ENCODE measurements at places on chromosomes 12 and 14.

GRCh38 chr14:90773705-90774104 lies 42.5 kb downstream of the TTC7B start:
- no peak for DNase-seq

DNA sequence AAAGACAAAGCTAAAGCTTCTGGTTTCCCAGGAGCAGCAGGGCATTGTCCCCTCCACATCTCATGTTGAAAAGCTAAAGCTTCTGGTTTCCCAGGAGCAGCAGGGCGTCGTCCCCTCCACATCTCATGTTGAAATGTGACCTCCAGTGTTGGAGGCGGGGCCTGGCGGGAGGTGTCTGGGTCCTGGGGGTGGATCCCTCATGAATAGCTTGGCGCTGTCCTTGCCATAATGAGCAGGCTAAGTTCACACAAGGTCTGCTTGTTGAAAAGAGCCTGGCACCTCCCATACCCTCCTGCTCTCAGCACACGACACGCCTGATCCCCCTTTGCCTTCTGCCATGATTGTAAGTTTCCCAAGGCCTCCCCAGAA lies 123.7 kb downstream of the PIWIL1 start:
- no peak for DNase-seq

- no peak for DNase-seq
These were observed 688 bp upstream of the NECAP1 start for GRCh38 chr12:8081251-8081920.

DNA sequence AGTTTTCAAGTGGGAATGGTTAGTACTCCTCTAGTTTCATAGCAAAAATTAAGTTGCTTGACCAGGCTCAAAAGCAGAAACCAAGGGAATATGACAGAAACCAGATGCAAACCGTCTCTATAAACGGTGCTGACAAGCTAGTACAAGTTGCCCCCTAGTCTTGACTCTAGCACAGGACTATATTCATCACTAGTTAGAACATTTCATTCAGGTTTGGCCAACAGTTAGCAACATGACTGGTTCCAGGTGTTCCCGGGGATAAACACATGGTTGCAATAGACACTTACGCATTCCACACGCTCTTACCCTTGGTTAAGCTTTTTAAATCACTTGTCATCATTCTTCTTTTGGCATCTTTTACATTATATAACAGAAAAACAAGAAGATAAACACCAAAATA lies 103.6 kb downstream of the SCFD1 start:
- DNase-seq: no peak

DNA sequence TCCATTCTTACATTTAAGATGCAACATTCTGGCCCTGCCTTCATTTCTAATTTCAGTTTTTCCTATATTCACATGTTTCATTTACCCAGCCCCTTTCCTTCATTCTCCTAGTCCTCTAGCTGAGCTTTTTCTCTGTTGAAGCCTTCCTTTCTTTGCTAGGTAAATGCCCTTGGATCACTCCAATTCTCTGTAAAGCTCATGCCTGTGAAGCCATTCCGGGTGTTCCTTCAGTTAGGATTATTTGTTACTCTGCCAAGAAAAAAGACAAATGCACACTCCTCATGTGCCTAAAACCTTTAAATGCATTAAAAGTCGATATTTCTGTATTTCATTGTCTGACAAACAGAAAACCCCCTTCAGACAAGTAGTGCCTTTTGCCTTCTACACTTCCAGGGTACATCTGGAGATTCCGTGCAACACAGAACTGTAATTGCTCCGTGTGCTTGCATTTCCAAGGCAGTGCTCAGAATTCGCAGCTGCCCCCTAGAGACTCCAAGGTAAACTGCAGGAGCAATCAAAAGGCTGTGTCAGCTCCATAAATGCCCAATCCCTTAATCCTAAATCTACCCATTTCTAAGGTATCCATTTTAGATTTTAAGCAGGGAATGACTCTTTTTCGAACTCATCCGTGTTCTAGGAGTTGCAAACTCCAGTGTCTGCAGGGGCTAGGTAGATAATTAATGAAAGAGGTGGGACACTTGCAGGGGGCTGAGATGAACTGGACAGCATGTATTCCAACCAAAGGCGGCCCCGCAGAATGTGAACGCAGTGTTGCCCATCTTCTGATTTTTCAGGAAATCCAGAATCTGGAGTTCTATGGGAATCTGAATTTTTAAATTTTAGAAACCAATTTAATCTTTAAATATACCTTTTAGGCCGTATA lies 320.2 kb downstream of the GRIN2B start:
- DNase-seq: no peak

DNA sequence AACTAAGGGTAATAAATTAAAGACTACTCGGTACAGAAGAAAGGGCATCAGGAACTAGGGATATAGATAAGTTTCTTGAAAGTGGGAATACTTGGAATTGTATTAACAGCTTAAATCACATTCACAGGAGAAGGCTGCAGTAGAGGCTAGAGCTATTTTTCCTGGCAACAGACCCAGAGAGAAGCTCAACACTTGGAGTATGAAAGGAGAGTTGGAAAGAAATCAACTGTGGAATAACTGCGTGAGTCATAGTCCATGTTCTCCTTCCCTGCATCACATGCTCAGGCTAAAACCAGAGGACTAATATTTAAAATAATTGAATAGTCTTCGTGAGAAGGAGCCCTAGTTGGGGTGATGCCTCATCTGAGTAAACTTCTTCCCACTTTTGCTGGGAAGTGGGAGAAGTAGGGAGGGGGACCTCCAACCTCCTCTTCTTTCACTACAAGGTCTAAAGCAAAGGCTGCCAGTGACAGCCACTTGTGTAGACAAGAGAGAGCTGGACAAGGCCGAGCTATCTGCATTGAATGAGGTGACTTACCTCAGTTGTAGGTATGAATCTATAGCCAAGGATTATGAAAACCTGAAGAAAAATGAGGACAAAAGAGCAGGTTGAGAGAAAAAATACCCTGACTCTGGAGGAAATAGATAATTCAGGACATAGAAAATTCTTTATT lies 32.7 kb downstream of the DYRK2 start:
- DNase-seq: no peak

- DNase-seq: no peak
These were observed 105.0 kb downstream of the SNAPC1 start for GRCh38 chr14:61866932-61867920.

DNA sequence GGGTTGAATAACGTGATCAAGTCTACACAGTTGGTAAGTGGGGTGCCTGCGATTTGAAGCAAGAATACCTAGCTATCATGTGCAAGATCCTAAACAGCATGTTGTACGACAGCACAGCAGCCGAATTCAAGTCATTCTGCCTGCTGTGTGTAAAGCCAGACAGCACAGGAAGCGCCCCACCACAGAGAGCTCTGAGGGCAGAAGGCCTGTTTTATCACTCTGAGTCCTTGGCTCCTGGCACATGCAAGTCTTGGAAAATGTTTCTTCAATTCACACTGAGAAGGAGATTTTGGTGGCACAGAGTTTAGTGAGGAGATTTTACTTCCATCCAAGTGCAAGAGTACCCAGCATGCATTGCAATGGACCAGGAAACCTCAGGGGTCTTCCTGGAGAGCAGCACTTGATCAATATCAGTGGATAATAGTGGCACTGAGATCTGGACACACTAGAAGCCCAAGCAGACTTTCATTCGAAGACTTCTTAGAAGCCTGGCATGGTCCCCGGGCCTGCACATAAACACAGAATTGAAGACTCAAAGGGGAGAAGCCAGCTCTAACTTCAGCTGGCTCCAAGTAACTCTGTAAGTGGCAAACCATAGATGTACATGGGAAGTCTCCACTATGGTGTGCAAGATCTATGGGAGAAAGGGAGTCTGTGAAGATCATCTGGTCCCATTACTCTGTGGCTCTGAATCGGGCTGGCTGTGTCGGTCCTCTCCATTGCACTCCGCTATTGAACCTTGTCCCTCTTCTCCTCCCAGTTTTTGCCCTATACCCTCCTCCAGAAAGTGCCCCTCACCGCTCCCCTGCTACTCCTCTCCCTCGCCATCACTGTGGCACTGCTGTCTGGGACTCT lies 1.5 kb upstream of the KRT1 start:
- DNase-seq: no peak

DNA sequence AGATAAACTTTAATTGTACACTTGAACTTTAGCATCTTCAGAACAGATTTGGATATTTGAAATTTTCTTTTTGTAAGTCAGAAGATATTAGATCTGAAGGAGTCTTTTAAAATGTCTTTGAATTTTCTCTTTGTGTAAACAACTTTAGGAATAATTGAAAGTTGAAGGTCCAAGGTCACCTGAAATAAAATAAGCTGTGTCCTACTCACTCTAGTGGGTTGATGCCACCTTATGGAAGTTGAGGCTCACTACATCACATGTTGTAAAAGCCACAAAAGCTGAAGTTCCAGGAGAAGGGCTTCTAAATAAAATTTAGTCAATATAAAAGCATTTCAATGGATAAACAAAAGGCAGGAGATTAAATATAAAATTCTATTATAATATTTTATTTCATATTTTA lies 122.0 kb upstream of the ATXN7L3B start:
- DNase-seq: no peak

GRCh38 chr14:55556929-55557623 lies 22.9 kb upstream of the KTN1 start:
- no peak for DNase-seq

GRCh38 chr12:132169376-132169775 lies 25.1 kb downstream of the NOC4L start:
- peak; percentile 54 for DNase-seq

DNA sequence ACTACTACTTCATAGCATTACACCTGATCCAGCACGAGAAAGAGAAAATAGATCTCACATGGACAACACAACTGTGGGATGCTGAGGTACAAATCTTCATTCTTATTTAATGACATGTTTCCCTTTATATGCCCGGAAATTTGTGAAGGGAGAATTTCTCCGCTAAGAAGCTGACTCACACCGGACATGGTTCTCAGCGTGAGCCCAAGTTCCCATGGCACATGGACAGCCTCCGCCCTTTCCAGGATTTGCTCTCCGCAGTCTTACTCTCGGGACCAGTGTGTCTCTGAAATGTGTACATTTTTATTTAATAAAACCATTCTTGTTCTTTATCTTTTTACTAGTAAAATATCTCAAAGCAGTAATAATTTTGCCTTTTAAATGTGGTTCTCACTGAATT lies 1154.8 kb downstream of the TMEM121 start:
- DNase-seq: no peak

DNA sequence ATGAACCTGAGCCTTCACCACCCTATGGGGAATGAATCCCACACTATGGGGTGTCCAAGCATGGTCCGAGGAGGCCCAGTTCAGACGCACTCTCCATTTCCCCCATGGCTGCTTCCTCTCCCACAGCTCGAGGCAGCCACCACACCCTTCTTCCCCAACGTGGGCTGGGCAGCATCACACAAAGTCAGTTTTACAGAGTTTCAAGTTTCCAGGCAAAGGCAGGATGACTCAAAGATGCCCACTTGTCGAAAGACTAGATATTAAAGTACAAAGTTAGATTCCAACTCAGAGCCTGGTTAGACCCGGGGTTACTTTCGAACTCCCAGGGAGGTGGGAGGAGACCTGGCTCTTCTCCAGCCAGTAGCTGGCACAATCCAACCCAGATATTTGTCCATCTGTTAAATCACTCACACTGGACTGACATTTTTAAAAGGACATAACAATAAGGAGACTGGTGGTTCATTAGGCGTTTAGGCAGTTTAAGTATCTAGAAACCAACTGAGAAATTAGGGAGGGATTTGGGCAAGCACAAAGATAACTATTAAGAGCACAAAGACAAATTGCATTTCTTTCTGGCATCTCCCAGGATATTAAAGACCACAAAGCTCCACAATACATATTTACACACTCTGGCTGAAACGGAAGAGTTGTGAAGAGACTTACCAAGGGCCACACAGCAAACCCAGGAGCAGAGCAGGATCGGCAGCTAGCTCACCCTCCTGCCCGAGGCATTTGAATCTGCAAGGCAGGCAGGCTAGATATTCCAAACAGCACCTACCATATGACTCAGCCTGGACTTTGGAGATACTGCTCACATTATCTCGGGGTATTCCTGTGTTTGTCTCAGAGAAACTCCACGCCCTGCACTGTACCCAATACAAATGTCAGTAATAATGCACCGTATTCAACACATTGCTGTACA lies 34.8 kb downstream of the TMCC3 start:
- DNase-seq: no peak

DNA sequence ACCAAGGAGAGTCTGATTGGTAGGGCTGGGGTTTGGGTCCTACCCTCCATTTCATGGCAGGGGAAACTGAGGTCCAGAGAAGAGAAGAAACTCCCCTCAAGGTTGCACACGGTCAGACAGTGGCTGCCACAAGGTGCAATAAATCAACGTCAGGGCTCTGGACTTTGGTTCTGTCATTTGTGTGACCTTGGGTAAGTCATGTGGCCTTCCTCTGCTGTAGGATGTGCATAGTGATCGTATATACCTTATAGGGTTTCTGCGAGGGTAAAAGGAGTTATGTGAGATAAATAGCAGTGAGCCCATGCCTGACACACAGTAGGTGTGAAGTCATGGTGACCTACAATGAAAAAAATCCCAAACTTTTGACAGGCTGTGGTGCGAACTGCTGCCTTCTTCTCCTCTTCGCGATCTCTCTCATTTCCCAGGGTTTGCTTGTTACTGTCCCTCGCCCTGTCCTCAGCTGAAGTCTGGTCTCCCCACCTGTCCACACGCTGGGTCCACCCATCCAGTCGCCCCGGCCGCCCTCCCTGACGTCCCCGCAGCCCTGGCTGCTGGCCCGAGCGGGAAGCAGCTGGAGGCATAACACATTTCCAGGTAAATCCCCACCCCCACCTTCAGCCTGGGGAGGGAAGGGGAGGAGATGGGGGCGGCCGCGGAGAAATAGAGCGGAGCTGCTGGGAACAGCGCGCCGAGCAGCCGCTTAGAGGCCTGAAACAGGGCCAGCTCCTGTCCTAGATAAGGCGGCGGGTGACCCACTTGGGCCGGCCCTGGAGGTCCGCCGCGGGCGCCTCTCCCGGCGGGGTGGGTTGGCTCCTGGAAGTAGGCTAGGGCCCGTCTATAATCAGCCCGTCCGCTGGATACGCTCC lies 1.8 kb upstream of the FAM222A start:
- no peak for DNase-seq

- no peak for DNase-seq
These were observed 127.7 kb downstream of the LLPH start for GRCh38 chr12:66002812-66003211.

DNA sequence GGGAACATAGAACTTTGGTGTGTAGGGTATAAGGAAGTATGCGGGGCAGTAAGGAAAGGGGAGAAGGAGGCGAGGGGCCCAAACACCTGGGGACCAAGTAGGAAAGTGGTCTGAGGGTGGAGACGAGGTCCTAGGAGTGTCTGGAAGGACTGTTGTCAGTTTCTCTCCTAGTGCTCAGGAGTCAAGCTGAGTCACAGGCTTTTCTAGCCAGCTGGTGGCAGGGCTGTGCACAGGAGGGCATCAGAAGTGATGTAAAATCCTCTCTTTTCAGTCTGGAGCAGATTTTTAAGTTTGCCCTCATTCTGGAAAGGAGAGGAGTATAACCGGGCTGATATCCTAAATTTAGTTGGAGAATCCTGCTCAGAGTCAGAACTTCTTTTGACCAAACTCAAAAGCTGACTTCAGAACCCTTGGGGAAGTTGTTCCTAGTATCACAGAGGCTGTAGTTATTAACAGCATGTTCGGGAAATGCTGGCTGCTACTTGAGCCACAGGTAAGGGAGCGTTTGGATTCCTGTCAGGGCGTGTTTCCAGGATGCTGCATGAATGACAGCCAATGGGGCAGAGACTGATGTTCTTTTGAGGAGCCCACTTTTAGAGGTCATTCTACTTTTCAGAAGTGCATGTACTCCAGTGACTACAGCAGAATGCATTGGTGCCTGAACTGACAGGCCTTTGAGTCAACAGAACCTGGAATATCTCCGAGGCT lies 19.3 kb downstream of the ZNF664 start:
- no peak for DNase-seq

Measured in natural killer cell treated with Interleukin-12 subunit alpha and Interleukin-12 subunit beta and Interleukin-15 and Interleukin-18, amount 100 ng/mL, for 72 hours (primary cell).